Cardiac septum (tissue), 1 donor: ENCODE measurements at places on chromosomes 5 and 9. TPM values are rescaled to one million over a fixed set of nuclear protein-coding genes. Genes with fewer than 3 reads are reported as not detected.

Gene NAIP
- total RNA-seq = 9.2 TPM

Gene NIPAL4
- total RNA-seq = 0.30 TPM

Gene APBA1
- total RNA-seq = 1.9 TPM

Gene VLDLR
- 127 TPM for total RNA-seq

Gene ZDHHC11B
- 5.5 TPM for total RNA-seq

Gene BARHL1
- total RNA-seq = not detected

DNA sequence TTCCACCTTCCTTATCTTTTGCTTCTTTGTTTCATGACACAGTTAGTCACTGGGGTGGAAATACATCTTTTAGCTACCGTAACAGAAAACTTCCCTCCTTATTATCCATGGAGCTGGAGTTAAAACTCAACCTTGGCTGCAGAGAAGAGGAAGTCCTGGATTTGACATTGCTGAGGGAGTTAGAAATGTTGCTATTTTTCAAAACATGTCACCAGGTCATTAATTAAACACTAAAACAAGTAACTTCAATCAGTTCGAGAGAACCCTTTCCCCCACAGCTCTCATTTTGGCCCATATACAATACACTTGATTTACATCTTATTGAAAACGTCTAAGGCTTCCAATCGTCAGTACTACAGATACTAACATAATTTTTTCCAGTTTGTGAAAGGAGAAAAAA lies 237.9 kb upstream of the CD180 start:
- DNase-seq = no peak

GRCh38 chr5:66830636-66831035 lies 234.4 kb downstream of the MAST4 start:
- no peak for DNase-seq

DNA sequence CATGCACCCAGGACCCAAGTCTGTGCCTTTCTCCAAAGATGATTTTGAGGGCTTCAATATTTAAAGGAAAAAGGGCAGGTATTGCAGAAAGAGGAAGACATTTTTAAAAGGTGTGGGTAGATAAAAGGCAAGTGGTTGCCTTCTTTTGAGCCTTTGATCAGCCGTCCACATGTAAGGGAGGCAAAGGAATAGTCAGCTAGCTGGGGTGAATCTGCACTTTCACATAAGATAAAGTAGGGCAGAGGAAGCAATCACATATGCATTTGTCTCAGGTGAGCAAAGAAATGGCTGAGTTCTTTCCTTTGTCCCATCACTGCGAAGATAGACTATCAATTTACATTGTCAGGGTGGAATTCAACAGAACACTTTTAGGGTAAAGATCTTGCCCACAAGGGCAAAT lies 19.9 kb downstream of the MGAT1 start:
- no peak for DNase-seq

GRCh38 chr9:135941288-135941995 lies 19.7 kb downstream of the UBAC1 start:
- DNase-seq = no peak

- no peak for DNase-seq
Measured at GRCh38 chr5:74146796-74147195, 493.7 kb downstream of the ENC1 start.

DNA sequence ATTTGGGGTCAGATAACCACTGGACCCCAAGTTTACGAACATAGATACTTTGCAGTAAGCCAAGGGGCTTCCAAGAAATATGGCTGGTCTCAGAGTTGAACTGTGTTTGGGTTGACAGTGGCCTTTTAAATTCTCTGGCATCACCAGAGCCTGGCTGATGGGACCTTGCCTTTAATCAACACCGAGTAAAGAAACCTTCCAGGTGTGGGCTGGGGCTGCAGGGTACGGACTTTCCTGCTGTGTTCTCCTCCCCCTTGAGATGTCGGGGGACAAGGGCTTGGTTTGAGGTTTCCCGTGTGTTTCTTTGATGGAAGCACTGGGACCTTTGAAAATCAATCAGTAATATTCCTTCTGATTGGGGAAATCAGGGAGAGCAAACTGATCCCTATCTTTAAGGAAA lies 140.1 kb downstream of the MTX3 start:
- DNase-seq = no peak

DNA sequence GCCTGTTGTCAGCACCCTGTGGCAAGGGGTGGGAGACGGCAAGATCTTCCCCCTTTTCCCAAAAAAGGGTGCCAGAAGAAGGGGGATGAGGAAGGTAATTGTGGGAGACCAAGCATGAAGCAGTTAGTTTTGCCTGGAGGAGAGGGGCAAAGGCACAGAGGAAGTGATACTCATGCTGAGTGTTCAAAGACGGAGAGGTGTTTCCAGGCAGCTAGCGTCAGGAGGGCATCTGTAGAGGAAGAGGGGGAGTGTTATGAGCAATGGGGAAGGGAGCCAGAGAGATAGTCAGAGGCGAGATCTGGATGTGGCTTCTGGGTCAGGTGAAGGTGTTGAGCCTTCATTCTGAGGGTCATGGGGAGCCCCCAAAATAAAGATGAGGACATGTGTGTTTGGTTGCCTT lies 26.9 kb upstream of the ADAM19 start:
- DNase-seq = no peak

DNA sequence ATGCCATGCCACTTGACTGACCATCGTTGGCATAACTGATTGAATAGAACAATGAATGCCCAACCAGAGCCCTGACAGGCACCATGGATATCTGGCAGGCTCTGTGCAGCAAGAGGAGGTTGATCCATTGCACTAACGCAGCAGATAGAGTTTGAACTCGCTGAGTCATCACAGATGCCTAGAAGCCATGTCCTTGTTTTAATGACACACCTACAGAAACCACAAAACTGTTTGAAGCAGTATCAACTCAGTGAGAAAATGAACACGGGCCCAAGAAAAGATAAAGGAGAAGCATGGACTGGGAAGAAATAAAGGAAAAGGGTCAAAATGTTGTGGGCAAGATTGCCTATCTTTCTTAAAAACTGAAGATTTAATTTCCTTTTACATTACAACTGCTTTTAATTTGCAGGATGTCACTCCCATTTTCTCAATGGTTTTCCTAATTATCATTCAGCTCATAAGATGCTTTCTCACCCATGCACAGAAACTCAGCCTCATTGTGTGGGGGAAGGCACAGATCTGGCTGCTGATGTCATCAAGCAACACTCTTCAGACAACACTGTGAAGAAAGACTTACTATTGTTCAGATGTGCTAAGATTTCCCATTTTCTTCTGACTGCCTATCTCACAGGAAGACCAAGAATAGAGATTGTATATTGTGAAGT lies 129.0 kb downstream of the PIK3R1 start:
- DNase-seq = no peak

DNA sequence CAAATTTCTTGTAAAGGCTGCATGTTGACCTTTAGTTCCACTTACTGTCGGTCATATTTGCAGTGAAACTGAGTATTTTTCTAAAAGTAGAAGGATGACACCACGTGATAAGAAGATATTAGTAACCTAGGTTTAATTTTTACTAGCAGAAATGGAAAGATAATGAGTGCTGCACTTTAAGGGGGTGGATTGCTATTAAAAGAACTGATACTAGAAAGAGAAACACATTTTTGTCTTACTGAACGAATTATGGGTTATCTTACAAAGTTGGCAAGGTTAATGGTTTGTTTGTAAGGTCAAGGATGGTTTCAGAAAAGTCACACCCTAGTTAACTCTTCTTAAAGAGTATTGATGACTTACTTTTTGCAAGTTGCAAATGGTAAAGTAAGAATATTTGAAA lies 2.4 kb downstream of the MACIR start:
- DNase-seq = no peak

- DNase-seq = no peak
Measured at GRCh38 chr9:96048956-96049831, 173.7 kb downstream of the ERCC6L2 start.

DNA sequence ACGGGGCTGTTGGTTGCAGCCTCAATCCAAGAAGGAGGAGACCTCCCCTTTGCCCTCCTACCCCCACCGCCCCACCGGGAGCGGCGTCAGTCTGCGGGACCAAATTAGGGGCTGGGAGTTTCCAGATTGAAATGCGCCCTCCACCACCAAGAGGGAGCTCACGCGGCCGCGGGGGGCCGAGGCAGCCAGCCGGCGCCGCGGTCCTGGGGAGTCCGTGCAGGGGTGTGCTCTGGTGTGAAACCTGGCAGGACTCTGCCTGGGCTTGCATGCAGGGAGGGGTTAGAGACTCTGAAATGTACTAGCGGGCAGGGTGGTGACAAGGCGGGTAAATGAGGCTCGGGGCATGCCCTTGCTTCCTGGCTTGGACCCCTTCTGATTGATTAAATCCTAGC lies 989 bp upstream of the FBN2 start:
- DNase-seq = no peak

- DNase-seq = no peak
Measured at GRCh38 chr5:127326431-127326830, 35.8 kb downstream of the MEGF10 start.

DNA sequence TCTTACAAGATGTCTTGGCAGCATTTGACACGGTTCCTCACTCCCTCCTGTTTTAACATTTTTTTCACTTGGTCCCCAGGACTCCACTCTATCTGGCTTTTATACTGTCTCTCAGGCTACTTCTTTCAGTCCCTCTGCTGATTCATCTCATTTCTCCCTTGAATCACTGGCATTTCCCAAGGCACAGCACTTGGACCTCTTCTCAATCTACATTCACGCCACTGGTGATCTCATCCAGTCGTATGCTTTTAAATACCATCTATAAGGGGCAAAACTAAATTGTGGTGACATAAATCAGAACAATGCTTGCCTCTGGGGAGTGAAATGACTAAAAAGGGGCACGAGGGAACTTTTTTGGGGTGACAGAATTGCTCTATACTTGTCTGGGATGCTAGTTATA lies 47.1 kb downstream of the MAPKAP1 start:
- no peak for DNase-seq

GRCh38 chr5:23820765-23821471 lies 313.5 kb downstream of the PRDM9 start:
- DNase-seq = no peak

DNA sequence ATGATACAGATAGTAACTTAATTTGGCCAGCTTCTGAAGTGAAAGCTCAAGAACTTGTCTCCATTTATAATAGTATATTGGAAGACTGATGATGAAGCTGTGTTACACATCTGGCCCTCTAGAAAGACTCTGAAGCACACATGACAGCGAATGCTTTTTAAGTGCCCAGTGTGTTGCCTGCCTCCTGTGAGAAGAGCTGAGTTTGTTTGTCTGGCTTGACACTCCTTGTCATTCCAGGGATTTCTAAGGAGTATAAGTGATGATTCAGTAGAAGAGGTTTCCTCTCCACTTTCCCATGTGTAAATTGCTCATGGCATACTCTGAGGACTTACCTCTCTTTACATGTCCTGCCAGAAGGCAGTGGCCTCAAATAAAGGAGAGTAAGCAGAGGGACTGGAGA lies 30.4 kb upstream of the LRRTM2 start:
- DNase-seq = no peak

DNA sequence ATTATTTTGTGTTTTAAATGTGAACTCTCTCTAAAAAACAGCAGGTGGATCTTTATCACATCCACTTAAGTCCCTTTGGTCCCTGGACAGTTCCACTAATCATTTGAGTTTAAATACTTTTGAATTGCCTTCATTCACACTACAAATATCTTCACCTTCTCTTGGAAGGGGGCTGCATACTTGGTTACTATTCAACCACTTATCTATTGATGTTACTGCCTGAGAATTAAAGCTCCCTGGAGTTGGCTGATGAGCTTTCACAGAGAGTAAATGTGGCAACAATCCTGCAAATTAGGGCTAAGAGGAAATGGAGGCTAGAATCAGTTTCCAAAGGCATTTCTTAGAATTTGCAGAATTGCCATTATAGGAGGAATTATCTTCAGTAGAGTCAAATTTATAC lies 180.4 kb downstream of the ST8SIA4 start:
- no peak for DNase-seq

DNA sequence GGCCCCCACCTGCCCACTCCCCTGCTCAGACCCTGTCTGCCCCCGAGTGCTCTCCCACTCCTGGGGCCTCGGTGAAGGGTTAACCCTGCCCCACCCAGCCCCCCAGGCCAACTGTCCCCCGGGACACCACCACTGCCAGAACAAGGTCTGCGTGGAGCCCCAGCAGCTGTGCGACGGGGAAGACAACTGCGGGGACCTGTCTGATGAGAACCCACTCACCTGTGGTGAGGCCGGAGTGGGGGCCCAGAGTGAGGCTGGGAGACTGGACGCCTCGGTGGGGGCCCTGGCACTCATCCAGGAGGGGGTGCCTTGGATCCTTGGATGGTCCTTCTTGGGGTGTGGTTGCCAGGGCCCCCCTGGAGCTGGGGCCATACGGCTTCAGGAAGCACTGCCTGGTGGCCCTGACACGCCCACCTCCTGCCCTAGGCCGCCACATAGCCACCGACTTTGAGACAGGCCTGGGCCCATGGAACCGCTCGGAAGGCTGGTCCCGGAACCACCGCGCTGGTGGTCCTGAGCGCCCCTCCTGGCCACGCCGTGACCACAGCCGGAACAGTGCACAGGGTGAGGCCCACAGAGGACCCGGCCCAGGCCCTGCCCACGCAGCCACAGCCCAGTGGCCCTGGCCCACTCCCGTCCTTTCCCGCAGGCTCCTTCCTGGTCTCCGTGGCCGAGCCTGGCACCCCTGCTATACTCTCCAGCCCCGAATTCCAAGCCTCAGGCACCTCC lies 2.1 kb downstream of the MAMDC4 start:
- no peak for DNase-seq

GRCh38 chr9:135906291-135907005 lies 898 bp downstream of the CAMSAP1 start:
- no peak for DNase-seq

DNA sequence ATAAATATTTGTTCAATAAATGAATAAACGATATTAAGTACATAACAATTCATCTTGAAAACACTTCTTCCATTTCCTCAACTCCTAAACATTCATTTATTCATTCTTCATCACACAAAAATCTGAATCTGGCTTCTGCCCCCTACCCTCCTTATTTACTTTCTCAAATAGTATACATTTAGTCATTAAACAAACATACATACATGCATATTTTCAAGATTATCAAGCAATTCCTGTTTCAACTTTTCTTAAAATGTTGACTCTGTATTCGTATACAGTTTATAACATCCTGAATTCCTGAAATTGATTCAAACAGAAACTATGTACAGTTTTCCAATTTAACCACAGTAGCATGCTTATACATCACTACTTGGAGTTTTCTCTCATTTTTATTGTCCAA lies 129.0 kb downstream of the MUSK start:
- no peak for DNase-seq

DNA sequence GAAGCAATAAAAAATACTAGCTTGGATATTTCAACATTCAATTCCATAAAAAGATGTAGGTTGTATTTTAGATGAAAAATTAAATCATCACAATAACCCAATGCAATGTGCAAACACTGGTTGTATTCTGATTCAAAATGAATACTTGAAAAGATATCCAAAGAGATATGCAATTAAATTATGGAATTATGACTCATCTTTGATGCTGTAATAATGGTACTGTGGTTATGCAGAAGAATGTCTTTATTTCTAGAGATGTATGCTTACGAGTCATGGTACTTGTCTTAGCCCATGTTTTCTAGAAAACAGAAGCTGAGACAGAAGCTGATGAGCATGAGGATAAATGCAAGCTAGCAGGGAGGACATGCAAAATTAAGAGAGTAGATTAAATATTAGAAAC lies 1941.4 kb upstream of the NUDT12 start:
- no peak for DNase-seq
